ENCODE measurements at places on chromosomes 7 and 10.

DNA sequence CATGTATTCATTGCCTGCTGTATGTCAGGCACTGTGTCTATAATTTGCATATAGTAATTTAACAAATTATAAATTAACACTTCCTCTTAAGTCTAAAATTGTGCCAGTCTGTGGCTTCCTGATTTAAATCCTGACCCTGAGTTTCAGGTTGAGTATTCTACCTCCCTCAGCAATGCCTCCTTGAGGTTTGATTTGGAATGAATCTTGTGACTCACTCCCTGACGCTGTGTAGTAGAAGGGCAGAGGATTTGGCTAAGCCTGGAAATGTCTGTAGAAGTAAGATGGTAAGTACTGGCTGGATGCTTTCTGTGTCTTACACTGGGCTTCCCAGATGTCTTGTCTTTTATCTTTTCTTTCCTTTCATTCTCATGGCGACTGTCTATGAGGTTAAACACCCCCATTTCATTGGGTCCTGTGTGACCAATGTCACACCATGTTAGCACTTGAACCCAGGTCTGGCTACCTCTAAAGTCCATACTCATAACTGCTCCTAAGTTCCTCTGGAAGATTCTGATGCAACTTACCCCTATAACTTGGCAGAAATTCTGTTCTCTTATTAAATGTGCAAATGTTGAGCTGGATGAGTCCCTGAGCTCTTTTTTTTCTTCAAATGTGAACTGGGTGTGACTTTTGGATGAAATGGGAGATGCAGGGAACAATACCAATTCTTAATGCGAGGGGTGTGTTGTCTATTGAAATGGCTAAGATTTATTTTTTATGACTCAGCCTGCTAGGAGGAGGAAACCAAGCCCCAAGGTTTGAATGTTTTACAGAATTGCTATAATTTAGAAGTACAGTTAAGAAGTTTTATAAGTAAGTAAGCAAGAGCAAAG is 48.5 kb downstream of the PLCE1 start:
- peak; percentile 76 for DNase-seq

DNA sequence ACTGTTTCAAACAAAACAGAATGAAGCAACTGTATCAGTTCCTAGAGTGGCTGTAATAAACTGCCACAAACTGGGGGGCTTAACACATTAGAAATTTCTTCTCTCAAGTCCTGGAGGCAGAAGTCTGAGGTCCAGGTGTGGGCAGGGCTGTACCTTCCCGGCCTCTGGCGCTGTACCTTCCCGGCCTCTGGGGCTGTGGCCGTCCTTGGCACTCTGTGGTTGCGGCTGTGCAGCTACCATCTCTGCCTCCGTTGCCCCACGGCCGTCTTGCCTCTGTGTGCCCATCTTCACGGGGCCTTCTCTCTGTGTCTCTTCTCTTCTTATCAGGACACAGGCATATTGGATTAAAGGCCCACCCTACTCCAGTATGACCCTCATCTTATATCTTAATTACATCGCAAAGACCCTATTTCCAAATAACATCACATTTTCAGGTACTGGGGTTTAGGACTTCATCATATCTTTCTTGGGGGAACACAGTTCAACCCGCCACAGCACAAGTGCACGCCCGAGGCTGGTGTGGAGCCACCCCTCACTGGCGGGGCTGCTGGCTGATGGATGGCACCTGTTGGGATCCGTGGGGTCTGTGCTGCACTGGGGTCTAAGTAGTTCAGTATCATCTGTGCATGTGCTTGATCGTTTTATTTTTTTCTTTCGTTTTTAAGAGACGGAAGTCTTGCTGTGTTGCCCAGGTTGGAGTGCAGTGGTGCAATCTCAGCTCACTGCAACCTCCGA is 123.2 kb downstream of the ACTR3B start:
- DNase-seq, result no peak

- DNase-seq, result no peak
Observed at GRCh38 chr10:113631684-113632367, 32.0 kb downstream of the NRAP start.

DNA sequence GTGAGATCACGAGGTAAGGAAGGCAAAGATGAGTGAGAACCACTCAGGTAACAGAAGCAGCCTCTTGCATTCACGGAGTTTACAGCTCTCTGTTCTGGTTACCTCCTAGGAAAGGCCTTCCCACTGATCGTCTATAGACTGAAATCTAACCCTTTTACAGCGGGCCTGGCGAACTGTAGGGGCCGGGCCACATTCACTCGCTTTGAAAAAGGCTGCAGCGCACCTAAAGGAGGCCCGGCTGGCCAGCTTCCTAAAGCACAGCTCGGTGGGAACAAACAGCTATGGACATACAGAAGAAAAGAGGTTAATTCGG is 565 bp downstream of the ATP5MK start:
- peak; percentile 52 for DNase-seq

DNA sequence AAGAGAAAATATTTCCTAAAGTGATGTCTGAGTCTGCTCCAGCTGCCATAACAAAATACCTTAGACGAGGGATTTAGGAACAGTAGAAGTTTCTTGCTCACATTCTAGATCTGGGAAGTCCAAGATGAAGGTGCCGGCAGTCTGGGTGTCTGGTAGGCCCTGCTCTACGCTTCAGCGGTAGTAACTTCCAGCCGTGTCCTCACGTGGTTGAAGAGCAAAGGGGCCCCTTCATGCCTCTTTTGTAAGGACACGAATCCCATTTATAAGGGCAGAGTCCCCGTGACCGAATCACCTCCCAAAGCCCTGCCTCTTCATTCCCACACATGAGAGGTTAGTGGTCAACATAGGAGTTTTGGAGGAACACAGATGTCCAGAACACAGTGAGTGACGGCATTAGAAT is 52.2 kb upstream of the INPP5A start:
- no peak for DNase-seq

- no peak for DNase-seq
Observed at GRCh38 chr10:131477457-131478121, 166.1 kb upstream of the TCERG1L start.

DNA sequence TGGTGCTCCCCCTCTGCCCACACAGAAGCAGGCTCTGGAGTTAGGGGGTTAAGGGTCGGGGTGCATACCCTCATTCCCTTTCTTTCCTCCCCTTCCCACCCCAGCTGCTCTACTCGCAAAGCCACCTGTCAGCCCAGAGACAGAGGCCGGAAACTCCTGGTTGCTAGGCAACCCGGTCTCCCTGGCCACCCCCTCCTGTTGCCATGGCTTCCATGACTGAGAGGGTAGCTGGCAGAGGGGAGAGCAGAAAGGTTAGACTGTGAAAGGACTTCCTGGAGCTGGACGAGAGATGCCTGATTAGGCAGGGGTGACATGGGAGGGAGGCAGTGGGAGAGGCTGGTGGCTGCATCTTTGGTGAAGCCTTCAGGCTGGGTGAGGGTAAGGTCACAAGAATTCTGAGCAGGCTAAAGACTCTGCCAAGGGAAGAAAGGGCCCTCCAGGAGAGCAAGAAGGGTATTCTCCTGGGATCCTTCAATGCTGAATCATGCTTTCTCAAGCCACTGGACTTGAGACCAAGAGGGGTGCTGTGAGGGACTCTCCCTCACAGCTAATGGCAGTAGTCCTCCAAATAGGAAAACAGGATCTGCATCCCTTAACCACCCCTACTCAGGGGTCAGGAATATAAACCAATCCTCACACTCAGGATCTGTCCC is 5.4 kb downstream of the PSD start:
- no peak for DNase-seq

GRCh38 chr10:98920807-98921206 is 314.8 kb downstream of the HPSE2 start:
- DNase-seq, result no peak

- no peak for DNase-seq
Observed at GRCh38 chr7:30464231-30464671, 14.3 kb downstream of the NOD1 start.

- no peak for DNase-seq
Observed at GRCh38 chr7:126840869-126841268, 411.9 kb downstream of the GRM8 start.

DNA sequence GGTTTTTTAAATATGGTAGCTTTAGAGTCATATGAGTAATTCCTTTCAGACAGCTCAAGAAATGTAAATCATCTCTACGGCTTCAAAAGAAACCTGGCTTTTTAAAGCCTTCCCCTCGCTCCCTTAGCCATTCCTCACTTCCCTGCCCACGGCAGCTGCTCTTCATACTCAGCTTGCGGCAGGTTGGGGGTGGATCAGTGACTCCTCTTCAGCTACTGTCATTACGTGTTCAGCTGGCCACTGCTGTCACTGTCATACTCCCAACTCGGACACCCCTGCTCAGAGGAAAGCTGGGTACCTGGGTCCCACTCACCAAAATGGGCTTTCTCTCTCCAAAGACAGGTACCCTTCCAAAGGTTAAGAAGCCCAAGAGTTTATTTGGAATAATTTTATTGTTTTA is 6.6 kb downstream of the YWHAG start:
- DNase-seq, result no peak

DNA sequence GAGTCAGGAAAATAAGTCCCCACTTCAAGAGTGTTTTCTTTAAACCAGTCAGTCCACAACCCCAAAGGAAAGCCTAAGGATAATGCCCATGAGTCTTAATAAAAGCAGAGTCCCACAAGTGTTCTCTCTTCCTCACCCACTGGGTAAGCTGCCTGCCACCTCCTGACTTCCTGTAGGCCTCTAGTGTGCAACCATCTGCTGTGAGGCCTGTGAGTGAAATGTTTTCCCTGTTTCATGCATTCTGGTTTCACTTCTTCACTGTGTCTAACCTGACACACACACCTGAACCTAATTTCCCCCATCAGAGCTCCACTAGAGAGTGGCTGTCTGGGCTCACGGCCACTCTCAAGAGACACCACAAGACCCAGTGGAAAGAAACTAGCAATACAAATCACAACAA is 38.9 kb upstream of the GDF10 start:
- DNase-seq, result no peak

GRCh38 chr10:80485076-80485945 is 31.2 kb downstream of the TSPAN14 start:
- DNase-seq, result no peak

GRCh38 chr7:51317582-51317910 is 937 bp upstream of the COBL start:
- DNase-seq, result no peak

- DNase-seq, result no peak
Observed at GRCh38 chr7:119688831-119689230, 584.1 kb upstream of the KCND2 start.

GRCh38 chr7:130181263-130181605 is 24.0 kb downstream of the TMEM209 start:
- DNase-seq, result no peak

- no peak for DNase-seq
Observed at GRCh38 chr10:6513476-6513875, 66.6 kb downstream of the PRKCQ start.

DNA sequence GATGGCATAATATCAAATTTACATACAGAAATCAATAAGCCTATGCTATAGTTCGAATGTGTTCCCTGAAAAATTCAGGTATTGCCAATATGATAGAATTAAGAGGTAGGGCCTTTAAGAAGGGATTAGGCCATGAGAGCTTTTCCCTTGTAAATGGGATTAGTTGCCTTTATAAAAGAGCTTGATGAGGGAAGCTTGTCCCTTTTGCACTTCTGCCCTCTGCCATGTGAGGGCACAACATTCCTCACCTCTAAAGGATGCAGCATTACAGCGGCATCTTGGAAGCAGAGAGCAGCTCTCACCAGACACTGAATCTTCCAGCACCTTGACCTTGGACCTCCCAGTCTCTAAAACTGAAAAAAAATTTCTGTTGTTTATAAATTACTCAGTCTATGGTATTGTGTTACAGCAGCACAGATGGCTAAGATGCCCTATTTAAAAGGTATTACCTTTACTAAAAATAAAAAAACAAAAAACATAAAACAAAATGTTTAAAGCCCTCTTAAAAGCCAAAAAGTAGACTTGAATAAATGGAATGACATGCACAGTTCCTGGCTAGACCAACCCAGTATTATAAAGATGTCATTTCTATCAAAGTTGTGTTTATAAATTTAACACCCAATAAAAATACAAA is 909.6 kb downstream of the REEP3 start:
- no peak for DNase-seq

GRCh38 chr7:137834552-137834951 is 12.2 kb downstream of the DGKI start:
- no peak for DNase-seq

- DNase-seq, result no peak
Observed at GRCh38 chr10:108034829-108035228, 870.3 kb upstream of the SORCS1 start.

DNA sequence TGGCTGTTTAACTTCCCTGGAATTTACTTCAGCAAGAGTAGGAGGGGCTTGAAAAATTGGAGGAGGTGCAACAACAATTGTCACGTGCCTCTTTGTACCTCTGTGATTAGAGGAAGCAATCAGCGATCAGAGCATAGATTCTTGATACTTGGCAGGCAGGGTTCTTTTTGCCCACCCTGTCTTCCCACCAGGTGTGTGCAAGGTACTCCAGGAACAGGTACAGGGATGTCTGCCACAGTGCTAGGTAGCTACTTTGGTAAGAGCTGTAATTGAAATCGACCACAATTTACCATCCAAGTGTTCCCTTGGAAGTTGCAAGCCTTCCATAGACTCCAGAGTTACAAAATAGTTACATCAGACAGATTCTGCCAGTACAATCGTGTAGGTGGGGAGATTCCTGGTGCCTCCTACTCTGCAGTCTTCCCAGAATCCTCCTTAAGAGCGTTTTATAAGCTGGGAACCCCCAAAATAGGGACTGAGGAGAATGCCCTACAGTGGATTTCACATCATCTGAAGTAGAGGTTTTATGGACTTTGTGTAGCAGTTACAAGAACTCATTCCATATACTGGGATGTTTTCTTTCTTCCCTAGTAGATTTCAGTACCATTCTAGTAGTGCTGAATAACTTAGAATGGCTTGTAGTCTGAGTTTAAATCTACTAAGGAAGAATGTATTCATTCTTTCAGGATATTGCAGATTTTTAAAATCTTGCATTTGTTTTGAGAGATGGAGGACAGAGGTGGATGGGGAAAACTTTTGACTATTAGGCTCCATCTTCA is 101.9 kb downstream of the EXOC4 start:
- no peak for DNase-seq

DNA sequence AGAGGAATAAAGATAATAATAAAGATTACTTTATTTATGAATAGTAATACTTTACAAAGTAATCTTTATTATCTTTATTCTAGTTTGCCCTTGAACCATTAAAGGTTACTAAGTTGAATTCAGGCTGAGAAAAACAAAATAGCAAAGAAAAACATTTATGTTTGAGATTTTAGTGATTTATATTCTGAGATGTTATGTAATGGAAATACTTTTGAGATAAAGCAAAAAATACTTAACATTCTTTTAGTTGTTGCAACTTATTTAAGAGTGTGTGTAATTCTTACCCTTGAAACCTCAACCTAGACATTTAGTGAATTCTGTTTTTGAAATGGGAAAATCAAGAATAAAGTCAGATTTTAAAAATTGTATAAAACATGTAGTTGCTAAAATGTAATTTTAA is 40.0 kb downstream of the MINPP1 start:
- no peak for DNase-seq

- no peak for DNase-seq
Observed at GRCh38 chr10:80598084-80598798, 60.5 kb downstream of the SH2D4B start.

GRCh38 chr7:44046321-44047061 is 2.0 kb downstream of the DBNL start:
- DNase-seq, result no peak

GRCh38 chr7:22326181-22326580 is 30.8 kb downstream of the RAPGEF5 start:
- DNase-seq, result no peak

GRCh38 chr7:102393467-102393866 is 2.7 kb upstream of the PRKRIP1 start:
- no peak for DNase-seq
